ENCODE measurements at places on chromosomes 7 and 10.

GRCh38 chr7:122528879-122529481 lies 169.9 kb downstream of the RNF133 start:
- DNase-seq: no peak

DNA sequence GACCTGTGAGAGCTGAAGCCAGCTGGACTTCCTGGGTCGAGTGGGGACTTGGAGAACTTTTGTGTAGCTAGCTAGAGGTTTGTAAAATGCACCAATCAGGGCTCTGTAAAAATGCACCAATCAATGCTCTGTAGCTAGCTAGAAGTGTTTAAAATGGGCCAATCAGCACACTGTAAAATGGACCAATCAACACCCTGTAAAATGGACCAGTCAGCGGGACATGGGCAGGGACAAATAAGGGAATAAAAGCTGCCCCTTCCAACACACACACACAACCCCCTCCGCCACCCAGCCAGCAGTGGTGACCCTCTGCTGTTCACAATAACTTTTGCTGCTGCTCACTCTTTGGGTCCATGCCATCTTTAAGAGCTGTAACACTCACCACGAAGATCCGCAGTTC lies 7.1 kb downstream of the ZNF511 start:
- DNase-seq: no peak

GRCh38 chr7:143437578-143437977 lies 5.7 kb upstream of the TAS2R60 start:
- DNase-seq: no peak

GRCh38 chr7:114917211-114917839 lies 4.6 kb upstream of the MDFIC start:
- DNase-seq: no peak

DNA sequence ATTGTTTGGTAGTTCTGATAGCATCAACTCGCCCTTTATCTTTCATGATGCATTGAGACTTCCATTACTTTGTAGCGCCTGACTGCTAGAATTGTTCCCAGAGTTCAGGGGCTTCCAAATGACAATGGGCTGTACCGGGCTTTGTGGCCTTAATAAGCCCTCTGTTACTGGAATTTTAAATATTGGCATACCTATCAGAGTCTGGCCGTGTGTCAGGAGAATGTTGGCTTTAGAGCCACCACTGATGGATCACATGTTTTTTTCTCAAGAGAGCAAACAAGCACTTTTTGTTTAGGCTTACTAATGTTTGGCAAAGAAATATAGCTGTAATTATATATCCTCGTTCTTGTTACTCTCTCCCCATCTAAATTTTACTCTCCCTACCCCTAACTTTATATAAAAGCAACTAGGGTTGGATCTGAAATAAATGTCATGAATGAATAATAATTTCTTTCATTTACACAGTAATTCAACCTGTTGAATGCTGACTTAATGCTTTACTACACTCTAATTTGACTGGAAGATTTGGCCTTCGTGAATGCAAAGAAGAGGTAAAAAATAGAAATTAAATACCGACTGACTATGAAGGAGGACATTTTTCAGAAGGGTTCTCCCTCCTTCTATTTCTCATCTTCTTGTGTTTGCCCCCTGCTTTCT lies 396.7 kb downstream of the AUTS2 start:
- no peak for DNase-seq

DNA sequence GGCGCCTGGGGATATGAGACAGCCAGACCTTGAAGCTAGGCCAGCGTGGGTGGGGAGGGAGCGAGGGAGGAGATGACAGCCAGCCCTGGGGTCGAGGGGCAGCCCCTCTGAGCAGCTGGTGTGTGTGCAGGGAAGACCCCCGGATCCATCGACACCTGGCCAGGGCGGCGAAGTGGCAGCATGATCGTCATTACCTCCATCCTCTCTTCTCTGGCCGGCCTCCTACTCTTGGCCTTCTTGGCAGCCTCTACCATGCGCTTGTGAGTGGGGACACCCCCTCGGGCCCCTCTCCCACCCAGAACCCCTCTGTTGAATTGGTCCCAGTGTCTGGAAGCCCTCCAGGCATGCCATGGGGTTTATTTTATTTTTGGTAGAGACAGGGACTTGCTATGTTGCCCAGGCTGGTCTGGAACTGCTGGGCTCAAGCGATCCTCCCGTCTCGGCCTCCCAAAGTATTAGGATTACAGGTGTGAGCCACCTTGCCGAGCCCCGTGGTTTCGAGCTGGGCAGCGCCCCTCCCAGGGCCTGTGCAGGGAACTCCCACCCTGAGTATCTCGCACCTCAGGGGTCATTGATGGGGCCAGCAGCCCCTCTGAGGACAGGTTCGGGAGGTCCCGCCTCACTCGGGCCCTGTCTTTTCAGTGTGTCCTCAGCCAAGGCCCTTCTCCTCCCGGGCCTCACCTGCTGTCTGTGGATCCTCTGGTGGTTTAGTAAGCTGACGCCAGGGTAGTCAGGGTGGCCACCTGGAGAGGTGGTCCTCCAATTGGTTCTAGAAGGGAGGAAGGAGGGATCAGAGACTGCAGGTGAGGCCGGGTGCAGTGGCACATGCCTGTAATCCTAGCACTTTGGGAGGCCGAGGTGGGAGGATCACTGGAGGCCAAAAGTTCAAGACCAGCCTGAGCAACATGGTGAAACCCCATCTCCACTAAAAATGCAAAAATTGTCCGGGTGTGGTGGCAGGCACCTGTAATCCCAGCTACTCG lies 3.8 kb downstream of the UPK3B start:
- no peak for DNase-seq

- DNase-seq: no peak
Measured at GRCh38 chr10:7239312-7239985, 171.4 kb downstream of the SFMBT2 start.

- no peak for DNase-seq
Measured at GRCh38 chr7:158397885-158398284, 189.7 kb downstream of the PTPRN2 start.

DNA sequence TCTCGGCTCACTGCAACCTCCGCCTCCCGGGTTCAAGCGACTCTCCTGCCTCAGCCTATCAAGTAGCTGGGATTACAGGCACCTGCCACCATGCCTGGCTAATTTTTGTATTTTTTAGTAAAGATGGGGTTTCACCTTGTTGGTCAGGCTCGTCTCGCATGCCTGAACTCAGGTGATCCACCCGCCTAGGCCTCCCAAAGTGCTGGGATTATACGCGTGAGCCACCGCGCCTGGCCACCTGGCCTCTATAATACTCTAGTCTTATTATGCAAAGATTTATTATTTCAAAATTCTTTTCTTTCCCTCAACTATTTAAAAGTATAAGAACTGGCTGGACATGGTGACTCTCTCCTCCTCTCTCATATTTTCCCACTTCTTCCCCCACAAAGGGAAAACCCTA lies 30.0 kb upstream of the C1GALT1 start:
- DNase-seq: no peak

DNA sequence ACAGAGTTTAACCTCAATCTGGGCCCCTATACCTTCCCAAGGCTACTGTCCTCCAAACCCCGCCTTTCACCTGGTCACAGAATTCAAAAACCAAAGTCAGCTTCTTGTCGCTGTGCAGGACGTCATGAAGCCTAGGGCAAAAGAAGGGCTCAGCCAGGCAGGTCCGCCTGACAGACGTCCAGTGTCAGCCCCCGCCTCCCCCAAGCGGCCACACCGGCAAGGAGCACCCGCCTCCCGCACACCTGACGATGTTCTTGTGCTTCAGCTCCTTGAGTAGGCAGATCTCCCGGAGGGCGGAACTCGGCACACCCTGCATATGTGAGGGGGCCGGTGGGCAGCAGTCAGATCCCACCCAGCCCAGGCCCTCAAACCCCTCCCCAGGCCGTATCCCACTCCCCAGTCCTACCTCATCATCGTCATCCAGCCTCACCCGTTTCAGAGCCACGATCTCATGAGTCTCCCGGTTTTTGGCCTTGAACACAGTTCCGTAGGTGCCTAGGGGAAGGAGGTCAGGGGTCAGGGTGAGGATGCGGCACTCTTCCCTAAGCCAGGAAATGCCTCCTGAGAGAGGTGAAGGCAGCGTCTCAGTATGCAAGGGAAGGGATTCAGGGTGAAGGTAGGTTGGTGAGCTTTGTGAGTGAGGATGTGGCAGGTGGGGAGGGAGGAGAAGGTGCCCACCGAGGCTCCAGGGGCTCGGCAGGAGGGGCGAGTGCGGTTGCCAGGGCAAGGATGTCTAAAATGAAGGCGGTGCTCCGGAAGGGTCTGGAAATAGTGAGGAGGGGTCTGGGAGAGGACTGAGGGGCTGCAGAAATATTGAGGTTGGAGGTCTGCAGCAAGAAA lies 811 bp downstream of the CDK5 start:
- no peak for DNase-seq

DNA sequence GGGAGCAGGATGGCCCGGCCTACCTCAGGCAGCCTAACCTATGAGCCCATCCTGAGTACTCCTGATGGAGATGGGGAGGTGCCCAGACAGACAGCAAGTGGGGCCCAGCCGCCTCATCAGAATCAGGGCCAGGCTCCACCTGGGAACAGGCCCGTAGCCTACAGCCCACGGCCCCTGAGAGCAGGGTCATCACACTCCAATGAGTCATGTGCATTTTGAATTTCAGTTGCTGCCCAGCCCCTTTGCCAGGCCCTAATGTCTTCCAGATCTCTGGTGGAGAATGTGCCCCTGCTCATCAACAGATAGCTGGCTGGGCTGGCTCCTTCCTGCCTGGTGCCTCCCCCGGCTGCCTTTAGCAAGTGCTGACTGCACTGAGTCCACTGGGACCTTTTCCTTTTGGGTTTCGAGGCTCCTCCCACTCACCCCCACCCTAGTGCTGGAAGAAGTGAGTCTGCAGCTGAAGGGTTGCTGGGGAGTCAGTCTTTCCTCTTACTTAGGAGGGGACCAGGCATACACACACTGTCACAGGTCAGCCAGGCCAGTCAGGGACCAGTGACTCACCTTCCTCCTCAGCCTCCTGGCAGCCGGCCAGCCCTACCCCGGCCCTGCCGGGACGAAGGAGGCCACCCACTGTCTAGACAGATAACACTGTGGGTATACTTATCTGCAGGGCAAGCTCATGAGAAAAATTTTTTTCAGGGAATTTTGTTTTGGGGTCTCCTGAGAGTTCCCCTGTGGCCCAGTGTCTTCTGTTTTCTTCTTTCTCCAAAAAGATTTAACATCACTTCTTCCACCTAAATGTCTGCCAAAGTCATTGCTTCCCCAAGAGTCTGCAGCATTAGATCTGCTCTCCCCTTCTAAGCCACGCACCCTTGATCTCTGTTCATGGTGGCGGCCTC lies 9.1 kb upstream of the ASIC3 start:
- DNase-seq: peak; percentile 46

DNA sequence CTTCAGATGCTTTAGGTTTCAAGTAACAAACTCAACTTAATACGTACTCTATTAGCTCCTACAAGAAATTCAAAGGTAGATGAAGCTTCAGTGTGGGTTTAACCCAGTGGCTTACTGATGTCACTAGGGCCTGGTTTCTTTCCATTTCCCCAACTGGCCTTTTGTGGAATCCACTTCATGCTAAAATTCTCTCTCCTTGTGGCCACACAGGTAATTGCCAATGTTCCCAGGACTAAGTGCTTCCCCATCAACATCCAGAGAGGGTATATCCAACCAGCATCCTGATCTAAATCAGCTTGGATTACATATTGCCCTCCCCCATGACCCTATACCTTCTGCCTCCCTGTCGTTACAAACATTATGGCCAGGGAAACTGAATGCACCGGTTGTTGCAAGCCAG lies 10.7 kb downstream of the FBXL13 start:
- no peak for DNase-seq

DNA sequence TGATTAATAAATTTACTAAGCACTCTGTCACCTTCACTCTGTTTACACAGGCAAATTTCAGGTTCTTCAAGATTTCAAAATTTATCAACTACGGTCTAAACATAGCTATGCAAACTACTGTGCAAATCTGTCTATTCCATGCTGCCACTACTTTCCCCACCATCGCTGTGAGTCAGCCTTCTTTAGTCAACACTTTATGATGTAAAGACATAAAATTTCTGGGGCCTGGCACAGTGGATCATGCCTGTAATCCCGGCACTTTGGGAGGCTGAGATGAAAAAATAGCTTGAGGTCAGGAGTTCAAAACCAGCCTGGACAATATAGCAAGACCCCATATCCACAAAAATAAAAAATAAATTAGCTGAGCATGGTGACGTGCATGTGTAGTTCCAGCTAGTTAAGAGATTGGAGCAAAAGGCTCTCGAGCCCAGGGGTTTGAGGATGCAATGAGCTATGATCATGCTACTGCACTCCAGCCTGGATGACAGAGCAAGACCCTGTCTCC lies 42.6 kb downstream of the CNOT4 start:
- no peak for DNase-seq

- no peak for DNase-seq
Measured at GRCh38 chr10:130352291-130352645, 216.1 kb downstream of the GLRX3 start.

Measured in effector memory CD4-positive, alpha-beta T cell (primary cell).